ENCODE measurements at places on chromosomes 16 and 17.

DNA sequence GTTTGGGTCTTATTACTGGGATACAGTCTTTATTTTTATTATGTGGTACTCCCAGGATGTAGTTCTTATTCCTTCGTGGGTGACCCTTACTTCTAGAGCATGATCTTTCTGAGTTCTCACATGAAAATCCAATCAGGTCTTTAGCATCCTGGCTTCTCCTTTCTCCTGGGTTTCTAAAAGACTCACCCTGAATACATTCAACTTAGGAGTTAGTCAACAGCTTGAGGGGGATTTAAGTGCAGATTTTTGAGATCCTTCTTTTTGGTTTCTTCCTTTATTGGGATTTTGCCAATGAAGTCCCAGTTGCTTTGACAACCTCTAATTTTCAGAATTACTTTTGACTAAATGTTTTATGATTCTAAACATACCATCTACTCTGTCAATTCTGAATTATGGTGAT, 68.2 kb downstream of the SIAH1 start:
- DNase-seq, result no peak

- DNase-seq, result no peak
These were observed 9.4 kb downstream of the CMC2 start for GRCh38 chr16:80997139-80997798.

- no peak for DNase-seq
These were observed 34.2 kb downstream of the TBX4 start for GRCh38 chr17:61486135-61487120.

DNA sequence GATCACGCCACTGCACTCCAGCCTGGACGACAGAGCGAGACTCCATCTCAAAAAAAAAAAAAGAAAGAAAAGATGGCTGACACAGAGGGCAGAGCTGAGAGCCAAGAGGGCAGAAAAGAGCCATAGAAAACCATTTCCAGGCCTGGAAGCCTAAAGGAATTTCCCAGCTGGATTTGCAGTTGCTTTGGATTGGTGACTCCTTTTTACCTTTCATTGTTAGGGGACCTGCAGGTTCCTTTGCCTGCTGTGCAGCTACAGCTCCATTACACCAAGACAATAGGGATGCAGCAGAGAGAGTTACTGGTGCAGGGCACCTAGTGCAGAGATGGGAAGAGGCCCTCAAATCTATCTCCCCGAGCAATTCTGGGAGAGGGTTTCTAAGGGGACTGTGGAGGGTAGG, 18.4 kb downstream of the ZNF668 start:
- no peak for DNase-seq

DNA sequence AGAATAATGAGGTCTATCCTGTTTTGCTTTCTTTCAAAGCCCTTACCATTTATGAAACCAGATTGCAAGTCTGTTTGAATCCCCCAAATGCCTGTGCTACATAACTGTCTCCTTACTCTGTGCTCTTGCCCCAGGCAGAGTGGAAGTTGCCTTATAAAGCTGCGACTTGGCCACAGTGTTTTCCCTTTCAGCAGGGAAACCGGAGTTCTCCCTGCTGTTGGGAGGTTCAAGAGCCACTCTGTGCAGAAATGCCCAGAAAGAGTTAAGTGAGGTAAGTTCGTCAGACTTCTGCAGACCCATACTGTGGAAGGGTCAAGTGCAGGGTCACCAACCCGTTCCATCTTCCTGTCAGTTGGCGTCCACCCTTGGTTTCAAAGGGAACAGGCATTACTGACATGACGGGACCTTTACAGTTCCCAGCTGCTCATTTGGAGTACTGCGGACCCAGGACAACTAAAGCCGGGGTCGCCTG, 508.9 kb downstream of the WWOX start:
- no peak for DNase-seq

DNA sequence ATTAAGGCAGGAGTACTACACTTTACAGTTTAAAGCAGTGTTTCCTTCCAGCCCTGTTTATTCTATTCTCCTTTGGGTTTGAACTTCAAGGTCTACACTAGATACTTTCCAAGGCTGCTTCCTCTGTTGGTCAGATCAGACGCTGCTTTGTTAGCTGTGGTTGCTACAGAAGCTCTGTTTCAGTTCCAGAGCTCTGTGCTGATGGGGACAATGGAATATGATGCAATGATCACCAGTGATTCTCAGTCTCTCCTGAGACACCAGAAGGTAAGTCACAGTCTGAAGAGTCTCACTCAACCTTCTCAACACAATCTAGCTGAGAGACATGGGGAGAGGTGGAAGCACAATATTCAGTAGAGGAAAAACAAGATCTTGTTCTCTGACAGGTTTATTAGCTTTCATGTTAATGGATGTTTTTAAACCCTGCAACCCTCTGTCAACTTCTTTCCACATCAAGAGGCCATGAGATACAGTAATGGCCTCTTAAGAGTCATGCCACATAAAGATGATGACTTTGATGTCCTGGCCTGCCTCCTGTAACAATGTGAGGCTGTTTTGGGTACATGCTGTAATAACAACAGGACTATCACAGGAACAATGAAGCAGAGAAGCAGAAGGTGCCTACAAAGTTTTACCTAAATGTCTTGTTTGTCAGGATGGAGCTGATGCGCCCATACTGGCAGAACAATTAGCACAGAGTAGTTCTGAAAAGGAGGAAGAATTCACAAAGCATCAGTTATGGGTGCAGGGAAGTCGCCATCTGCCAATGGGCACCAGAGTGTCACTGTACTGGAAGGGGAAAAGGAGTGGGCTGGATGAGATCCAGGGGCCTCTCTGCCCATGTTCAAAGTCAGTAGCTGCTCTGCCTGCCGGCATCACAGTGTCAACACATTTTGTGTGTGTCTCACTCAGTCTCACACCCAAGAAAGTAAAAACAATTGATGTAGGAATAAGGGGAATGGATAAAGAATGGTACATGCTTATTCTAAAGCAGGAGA, 33.4 kb downstream of the PSME3IP1 start:
- DNase-seq, result no peak

DNA sequence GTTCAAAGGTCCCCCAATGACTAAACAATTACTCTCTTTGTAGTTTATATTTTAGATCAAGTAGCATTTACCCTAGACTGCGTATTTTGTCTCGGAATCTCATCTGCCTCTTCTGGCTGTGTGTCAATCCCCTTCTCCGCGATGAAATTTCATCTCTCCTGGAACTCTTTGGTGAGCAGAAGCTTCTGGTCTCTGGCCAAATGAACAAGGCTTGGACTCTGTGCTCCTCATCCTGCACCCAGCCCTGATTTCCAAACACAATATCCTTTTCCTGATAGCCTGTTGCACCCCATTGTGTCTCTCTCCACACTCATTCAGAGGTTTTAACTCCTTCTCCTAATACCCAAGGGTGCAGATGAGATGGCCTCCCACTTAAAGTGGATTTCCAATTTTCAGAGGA, 609.4 kb upstream of the CDH5 start:
- peak; percentile 6 for DNase-seq

DNA sequence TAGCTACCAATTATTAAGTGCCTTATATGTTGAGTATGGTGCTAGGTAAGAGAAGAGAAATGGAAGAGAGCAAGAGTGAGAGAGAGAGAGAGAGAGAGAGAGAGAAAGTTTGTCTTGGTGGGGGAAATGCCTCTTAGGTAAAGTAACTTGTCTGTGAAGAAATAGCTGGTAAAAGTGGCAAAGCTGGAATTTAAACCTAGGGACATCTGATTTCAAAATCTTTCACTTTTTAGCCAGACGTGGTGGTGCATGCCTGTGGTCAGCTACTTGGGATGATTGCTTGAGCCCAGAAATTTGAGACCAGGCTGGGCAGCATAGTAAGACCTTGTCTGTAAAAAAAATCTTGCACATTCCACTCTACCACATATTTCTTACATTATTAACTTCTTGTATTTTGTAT, 23.0 kb upstream of the CDR2 start:
- DNase-seq, result no peak

DNA sequence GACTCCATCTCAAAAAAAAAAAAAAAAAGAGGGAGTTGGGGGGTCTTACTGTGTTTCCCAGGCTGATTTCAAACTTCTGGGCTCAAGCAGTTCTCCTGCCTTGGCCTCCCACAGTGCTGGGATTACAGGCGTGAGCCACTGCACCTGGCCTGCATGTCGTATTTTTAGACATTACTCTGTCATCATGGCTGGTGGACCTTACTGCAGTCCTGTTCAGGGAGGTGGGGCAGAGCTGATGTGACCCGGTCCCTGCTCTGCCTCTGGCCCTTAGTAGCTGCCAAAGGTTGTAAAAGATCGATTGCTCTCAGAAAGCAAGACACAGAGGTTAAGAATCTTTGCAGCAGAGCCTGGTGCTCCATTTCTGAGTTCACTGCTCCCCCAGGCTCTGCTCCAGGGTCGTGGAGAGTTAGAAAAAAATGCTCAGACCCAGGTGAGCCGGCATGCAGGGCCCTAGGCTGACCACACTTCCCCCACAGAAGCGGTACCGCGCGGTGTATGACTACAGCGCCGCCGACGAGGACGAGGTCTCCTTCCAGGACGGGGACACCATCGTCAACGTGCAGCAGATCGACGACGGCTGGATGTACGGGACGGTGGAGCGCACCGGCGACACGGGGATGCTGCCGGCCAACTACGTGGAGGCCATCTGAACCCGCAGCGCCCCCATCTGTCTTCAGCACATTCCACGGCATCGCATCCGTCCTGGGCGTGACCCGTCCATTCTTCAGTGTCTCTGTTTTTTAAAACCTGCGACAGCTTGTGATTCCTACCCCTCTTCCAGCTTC, 7.1 kb upstream of the LASP1NB start:
- no peak for DNase-seq

DNA sequence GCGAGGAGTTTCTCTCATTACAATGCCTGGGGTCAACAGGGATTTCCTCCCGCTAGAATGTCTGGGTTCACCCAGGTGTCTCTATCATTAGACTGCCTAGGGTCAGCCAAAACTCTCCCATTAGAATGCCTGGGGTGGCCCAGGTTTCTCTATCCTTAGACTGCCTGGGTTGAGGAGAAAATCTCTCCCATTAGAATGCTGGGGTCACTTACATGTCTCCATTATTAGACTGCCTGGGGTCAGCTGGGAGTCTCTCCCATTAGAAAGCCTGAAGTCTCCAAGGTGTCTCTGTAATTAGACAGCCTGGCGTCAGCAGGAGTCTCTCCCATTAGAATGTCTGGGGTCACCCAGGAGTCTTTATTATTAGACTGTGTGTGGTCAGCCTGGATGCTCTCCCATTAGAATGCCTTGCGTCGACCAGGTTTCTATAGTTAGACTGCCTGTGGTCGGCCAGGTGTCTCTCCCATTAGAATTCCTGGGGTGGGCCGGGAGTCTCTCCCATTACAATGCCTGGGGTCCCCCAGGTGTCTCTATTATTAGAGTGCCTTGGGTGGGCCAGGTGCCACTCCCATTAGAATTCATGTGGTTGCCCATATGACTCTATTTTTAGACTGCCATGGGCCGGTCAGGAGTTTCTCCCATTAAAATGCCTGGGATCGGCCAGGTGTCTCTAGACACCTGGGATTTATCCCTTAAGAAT, 2272.1 kb downstream of the TP53TG3F start:
- no peak for DNase-seq

DNA sequence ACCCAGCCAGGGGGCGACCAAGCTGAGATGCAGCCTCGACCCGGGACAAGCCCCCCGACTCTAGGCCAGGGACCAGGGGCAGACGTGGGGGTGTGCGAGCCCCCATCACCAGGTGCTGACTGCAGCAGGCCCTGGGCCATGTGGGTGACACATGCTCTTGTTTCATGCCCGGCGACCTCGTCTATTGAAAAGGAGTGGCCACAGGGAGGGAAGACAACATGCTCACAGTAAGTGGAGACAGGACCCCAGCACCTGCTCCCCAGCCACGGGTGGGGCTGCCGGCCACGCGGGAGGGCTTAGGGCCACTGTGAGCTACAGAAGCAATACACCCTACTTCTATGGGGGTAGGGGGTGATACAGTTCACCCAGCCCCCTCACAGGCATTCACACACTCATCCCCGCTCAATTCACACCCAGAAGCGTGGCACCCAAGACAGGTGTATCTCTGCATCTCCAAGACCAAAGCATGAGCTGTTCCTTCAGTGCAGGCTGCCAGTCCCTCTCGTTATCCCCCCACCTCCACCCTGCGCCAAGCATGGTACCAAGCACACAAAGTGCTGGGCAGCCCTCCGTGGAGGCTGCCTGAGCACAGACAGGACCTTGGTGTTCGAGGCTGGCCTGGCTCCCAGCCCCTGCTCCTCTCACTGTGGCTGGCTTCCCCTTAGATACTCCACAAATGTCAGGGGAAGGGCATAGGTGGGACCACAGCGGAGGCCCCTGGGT, 13.6 kb downstream of the VASN start:
- no peak for DNase-seq

- DNase-seq, result peak; percentile 6
These were observed 186.4 kb upstream of the ERCC4 start for GRCh38 chr16:13733561-13733960.

- no peak for DNase-seq
These were observed 1.8 kb downstream of the EIF1 start for GRCh38 chr17:41690497-41690896.

GRCh38 chr17:3918372-3919122, 2.3 kb upstream of the P2RX1 start:
- no peak for DNase-seq

DNA sequence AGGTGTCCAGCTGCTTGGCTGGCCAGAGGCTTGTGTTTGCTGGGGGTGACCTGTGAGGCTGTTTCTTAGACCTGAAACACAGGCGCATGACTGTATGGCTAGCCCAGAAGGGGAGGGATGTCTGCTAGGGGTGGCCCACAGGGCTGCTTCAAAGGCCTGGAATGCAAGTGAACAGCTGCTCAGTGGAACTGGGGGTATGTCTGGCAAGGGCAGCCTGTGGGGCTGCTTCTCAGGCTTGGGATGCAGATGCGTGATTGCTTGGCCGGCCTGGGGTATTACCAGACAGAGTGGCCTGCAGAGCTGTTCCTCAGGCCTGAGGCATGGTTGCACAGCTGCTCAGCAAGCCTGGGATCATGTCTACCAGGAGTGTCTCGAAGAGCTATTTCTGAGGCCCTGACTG, 20.5 kb downstream of the TANC2 start:
- DNase-seq, result no peak

DNA sequence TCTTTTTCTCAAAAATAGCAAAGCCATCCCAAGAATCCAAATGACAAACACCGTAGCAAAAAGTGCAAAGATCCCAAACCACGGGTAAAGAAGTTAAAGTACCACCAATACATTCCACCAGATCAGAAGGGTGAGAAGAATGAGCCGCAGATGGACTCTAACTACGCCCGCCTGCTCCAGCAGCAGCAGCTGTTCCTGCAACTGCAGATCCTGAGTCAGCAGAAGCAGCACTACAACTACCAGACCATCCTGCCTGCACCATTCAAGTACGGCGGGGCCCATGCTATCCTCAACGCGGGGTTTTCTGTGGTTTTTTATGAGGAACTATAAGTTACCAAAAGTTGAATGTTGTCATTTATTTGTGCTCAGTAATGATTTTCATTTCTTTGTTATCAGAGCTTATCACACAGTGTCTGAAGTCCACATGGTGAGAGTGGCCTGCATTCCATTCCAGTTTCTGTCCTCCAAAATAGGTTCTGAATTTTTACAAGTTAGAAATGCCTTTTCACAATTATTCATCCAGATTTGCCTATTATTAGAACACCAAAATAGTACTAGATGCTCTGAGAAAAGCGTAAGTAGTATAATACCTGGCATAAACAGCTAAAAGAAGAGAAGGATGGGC, 169.2 kb downstream of the MRTFB start:
- no peak for DNase-seq
